ENCODE measurements at places on chromosomes 1 and 21. TPM values are rescaled to one million over a fixed set of nuclear protein-coding genes. Genes with fewer than 3 reads are reported as not detected.

GRCh38 chr1:6909857-6910256 lies 124.6 kb downstream of the CAMTA1 start:
- DNase-seq: no peak

DNA sequence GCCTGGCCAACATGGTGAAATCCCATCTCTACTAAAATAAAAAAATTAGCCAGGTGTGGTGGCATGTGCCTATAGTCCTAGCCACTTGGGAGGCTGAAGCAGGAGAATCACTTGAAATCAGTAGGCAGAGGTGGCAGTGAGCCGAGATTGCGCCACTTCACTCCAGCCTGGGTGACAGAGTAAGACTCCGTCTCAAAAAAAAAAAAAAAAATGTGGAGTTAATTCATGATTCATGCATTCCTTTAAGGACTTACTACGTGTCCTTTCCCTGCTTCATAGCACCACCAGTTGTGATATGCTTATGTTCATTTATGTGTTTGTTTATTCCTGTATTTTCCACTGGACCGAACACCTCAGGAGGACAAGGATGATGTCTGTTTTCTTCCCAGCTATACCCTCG lies 12.7 kb upstream of the PRELP start:
- no peak for DNase-seq

- DNase-seq: no peak
Observed at GRCh38 chr1:151988405-151988923, 5.2 kb downstream of the S100A10 start.

Gene LCA5L
- 7.0 TPM for polyA plus RNA-seq

Gene CCDC28B
- 21.3 TPM for polyA plus RNA-seq

DNA sequence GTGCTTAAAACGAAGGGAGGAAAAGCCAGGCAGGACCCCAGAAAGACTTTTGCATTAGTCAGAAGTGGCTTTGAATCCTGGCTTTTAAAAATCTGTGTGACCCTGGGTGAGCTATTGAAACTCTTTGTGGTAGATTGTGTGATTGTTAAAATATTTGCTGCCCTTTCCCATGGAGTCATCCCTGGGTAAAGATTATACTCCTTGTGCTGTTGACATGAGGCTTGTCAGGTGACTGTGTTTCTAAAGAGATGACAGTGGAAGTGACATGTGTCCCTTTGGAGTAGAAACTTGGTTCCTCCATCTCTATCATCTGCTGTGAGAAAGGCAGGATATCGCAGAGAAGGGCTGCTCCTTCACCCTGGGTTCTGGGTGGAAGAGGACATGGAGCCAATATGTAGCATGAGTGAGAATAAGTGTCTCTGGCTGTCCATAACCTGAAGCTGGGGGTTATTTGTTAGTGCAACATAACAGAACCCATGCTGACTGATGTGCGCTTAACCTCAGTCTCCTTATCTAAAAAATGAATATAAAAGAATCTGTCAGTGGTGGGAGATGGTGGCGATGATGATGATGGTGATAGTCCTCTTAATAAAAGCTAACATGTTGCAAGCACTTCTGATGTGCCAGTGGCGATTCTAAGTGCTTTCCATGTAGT lies 187.6 kb downstream of the RHOU start:
- no peak for DNase-seq

GRCh38 chr1:3596663-3597598 lies 14.4 kb downstream of the MEGF6 start:
- no peak for DNase-seq

Measured in left kidney (tissue), 8 donors.